ENCODE measurements at places on chromosomes 16 and 17.

GRCh38 chr17:66859353-66859752, 24.4 kb downstream of the CACNG5 start:
- no peak for DNase-seq

DNA sequence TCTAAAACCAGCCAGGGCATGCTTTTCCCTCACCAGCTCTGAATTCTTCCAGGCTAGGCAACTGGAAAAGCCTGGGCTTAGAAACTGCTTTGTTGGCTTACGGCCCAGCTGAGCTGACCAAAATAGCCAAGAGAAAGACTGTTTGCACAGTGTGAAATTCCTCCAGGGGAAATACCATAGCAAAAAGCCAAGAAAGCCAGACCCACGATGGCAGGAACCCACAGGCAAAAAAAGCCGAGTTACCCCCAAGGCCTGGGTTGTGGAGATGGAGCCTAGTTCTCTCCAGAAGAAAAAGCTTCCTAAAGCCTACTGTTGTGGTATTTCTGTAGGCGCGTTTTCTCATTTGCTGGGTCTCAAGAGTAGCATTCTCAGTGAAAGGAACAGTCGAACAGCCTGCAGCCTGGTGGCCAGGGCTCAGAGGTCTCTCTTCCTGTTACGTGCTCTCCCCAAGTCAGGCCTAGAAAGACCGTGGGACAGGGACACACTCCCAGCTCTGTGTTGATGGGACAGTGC, 9.2 kb downstream of the SP2 start:
- no peak for DNase-seq

- DNase-seq: no peak
These were observed 50.7 kb upstream of the SIAH1 start for GRCh38 chr16:48435906-48436305.

- DNase-seq: no peak
These were observed 25.7 kb downstream of the CHD9 start for GRCh38 chr16:53080345-53081031.

DNA sequence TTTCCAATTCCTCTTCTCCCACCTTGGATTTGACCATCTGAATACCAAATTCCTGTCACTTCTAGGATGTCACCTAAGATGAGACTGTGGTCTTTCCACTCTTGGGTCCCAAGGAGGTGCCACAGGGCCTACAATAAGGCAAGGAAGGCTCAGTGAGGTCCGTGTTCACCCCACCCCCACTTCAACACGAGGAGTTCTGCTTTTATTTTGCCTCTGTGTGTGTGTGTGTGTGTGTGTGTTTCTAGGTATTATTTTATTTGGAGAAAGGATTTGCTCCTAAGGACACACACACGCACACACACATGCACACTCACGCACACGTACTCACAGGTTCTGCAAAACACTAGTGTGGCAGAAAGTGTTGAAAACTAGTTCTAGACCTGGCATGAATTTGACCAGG, 24.5 kb upstream of the PHOSPHO1 start:
- DNase-seq: no peak

DNA sequence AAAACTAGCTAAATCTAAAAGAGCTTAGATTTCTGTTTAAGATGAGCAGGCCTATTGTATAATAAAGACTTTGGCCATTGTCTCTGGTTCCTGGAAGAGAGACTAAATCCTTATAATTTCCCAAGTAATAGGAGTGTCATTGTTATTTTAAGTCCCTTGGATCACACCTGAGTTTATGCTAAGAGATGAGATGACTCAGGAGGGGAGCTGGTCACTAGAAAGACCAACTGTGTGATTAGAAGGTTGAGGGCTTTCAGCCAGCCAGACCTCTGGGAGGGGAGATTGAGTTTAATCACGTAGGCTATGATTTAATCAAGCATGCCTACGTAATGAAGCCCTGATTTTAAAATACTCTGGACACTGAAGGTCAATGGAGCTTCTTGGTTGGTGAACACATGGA, 156.9 kb upstream of the C17orf78 start:
- DNase-seq: no peak

GRCh38 chr16:15701975-15702970, 52.2 kb downstream of the NDE1 start:
- DNase-seq: no peak

All from activated CD4-positive, alpha-beta T cell treated with anti-CD3 and anti-CD28 coated beads, Interleukin-2, amount 50 U/mL, for 16 hours (primary cell).